NCI-H1417 treated with DMSO at 0.1 percent for 48 hours (cell line): ENCODE measurements at places on chromosomes 1 and 21.

DNA sequence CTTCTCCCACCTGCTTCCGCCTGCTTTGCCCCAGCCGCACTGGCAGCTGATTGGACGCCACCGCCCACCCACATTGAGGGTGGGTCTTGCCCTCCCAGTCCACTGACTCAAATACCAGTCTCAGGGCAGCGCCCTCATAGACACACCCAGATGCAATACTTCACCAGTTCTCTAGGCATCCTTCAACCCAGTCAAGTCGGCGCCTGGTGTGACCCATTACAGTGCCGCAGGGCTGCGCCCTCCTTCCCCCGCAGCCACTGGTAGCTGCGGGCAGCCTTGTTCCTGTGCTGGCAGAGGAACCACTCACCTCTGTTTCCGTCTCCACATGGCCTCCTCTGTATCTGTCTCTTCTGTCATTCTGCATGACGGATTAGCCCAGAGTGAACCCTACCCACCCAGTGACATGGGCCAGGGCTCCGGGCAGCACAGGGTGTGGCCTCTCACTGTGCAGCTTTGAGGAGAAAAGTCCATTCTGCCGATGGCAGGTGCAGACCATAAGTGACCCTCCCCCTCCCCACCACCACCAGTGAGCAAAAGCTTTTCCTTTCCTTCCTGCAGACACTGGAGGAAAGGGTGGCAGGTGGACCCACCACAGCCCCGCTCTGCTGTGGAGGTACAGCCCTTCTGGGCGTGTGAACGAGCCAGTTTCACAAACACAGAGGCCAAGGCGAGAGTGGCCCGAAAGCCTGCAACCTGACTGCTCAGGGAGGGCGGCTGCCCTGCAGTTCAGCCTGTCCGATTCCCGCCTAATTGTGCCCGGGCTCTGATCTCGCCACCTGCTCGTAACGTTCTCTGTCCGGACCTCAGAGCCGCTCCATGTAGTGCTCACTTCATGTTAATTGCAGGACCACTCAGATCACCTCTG is 57.1 kb downstream of the FAAP20 start:
- no peak for DNase-seq

DNA sequence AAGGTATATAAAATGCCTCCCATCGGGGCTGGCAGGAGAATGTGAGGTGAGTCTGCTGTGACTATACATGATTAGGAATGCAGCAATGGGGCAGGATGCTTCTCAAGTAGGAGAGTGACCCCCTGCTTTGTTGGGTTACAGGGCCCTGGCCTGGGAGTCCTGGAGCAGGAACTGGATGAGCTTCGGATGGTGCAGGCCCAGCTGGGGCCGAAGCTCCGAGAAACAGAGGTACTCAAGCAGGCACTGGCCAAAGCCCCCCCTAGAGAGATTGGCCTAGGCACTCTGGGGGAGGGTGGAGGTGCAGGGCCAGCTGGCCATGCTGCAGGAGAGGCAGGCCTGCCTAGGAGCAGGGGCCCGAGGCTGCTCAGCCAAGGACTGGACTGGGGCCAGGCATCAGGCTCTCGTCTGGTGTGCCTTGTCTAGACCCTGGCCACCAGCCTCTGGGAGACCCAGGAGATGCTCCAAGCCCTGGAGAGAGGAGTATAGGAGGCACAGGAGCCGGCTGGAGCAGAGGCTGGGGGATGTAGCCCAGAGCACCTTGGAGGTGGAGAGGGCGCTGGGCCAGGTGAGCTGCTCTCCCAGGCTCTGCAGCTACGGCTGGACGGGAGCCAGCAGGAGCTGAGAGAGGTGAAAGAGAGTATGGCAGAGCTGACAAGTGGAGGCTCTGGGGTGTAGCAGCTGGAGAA is 32.8 kb upstream of the PKP1 start:
- DNase-seq, result no peak

- DNase-seq, result no peak
Observed at GRCh38 chr1:24547195-24547594, 8.7 kb upstream of the NCMAP start.

GRCh38 chr1:228311091-228311490 is 95.5 kb downstream of the TRIM11 start:
- DNase-seq, result no peak

DNA sequence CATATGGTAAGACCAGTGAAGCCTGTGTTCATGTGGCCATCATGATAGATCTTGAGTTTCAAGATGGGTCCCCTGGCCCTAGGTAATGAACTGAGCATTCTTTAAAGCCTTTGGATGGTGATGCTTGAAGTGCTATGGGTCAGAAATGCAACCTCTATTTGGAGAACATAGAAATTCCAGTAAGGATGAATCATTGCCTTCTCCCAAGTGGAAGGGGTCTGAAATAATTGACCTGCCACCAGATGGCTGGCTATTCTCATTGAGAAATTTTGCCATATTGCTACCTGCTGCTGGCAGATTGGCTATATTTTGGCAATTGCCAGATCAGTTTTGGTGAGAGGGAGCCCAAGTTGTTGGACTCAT is 739 bp upstream of the IFI6 start:
- no peak for DNase-seq
